ENCODE measurements at places on chromosomes 11 and 22. TPM values are rescaled to one million over a fixed set of nuclear protein-coding genes. Genes with fewer than 3 reads are reported as not detected.

The SPTY2D1 gene
- 18.5 TPM for polyA plus RNA-seq

The TSPAN32 gene
- polyA plus RNA-seq, result 1.8 TPM

The RAG1 gene
- 6.9 TPM for polyA plus RNA-seq

The NLRP14 gene
- polyA plus RNA-seq, result not detected

The SF1 gene
- polyA plus RNA-seq, result 269 TPM

The OTOG gene
- polyA plus RNA-seq, result not detected

The CARD10 gene
- polyA plus RNA-seq, result 12.1 TPM

The IFITM10 gene
- 0.32 TPM for polyA plus RNA-seq

The MPEG1 gene
- 10.6 TPM for polyA plus RNA-seq

The CD248 gene
- polyA plus RNA-seq, result 73.9 TPM

The PDE3B gene
- 2.0 TPM for polyA plus RNA-seq

The NXPE1 gene
- 0.12 TPM for polyA plus RNA-seq

The TRPC6 gene
- polyA plus RNA-seq, result 14.9 TPM

The APIP gene
- polyA plus RNA-seq, result 26.8 TPM

The RAB39A gene
- 0.46 TPM for polyA plus RNA-seq

The MAJIN gene
- not detected for polyA plus RNA-seq

The KCNE3 gene
- polyA plus RNA-seq, result 8.9 TPM

The PRG3 gene
- 0.28 TPM for polyA plus RNA-seq

The LRRN4CL gene
- polyA plus RNA-seq, result 20.0 TPM

The CARD16 gene
- polyA plus RNA-seq, result 16.7 TPM

The TRIM48 gene
- not detected for polyA plus RNA-seq

The FBXO3 gene
- 32.6 TPM for polyA plus RNA-seq

The RCN1 gene
- 188 TPM for polyA plus RNA-seq
